ENCODE measurements at places on chromosomes 6 and 20. TPM values are rescaled to one million over a fixed set of nuclear protein-coding genes. Genes with fewer than 3 reads are reported as not detected.

DNA sequence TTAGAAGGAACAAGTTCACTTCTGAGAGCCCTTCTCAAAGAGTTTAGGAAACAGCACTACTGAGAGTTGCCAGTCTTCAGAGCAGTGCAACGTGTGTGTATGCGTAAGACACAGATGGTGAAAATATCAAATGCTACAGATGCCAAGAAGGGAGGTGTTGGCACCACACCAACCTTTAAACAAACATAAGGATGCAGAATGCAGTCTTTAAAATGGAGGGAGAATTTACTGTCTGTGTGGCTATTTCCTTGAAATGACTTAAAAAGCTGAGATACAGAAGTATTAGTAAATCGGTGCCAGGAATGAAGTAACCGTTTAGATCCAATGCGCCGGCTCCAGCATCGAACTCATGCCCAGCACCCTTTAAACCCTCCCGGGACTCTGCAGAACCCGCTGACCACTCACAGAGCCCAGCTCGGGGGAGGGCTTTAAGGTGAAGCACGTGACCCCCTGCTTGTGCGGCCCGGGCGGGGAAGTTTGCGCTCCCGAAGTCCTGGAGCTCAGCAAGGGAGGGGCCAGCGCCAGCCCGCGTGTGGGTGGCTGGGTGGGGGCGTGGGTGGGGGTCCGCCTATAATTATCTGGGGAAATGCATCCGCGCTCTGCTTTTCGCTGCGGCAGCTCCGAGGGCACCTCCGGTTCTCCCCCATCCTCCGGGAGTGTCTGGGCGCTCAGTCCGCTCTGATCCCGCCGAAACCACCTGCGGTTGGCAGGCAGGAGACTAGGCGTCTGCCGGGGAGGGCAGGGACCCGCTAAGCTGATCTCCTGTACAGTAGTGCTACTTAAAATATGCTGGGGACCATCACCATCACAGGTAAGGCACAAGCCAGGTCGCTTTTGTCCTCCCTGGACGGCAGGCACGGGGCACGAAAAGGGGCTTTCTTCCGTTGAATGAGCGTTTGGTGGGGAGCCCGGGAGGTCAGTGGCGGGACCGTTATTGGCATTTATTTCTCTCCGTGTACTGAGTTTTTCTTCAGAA lies 66.0 kb downstream of the ZBTB2 start:
- peak; percentile 49 for DNase-seq

- no peak for DNase-seq
Measured at GRCh38 chr20:57364451-57364850, 13.4 kb downstream of the RAE1 start.

- DNase-seq, result no peak
Measured at GRCh38 chr6:42226161-42226611, 8.5 kb upstream of the MRPS10 start.

DNA sequence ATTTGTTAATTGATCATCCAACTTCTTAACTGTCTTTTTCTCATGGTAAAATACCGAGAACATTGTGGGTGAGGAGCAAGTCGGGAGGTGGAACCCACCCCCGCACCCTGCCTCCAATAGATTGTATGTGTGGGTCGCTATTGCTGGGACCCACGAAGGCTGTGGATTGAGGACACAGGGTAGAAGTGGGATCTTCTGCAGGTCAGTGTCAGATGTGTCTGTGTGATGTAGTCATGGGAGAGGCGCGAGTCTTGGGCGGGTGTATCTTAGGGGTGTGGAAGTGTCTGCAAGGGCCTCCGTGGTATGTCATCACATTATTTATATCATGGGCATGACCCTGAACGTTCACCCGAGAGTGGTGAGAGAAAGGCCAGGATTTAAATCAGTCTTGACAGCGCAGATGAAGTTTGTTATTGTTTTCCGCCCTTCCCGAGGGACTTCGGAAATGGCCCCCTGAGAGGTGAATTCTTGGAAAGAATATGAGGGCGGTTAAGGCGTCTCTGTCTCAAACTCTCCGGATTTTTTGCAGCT lies 472 bp upstream of the PAQR8 start:
- DNase-seq, result peak; percentile 54

DNA sequence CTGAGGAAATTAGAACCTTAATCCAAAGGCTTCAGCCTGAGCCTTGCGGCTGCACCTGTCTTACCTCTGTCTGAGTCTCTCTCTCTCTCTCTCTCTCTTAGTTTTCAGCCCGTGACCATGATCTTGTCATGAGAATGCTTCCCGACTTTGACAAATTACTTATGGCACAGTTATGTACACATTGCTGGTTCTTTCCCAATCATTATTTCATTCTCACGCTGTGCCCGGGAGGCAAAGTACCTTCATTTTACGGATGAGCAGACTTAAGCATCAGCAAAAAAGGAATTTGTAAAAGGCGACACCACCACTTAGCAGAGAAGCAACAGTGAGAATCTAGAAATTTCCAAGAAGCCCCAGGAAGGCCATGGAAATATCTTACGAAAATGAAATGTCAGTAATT lies 54.6 kb downstream of the GMPR start:
- no peak for DNase-seq

- no peak for DNase-seq
Measured at GRCh38 chr6:104548297-104548696, 311.4 kb downstream of the HACE1 start.

DNA sequence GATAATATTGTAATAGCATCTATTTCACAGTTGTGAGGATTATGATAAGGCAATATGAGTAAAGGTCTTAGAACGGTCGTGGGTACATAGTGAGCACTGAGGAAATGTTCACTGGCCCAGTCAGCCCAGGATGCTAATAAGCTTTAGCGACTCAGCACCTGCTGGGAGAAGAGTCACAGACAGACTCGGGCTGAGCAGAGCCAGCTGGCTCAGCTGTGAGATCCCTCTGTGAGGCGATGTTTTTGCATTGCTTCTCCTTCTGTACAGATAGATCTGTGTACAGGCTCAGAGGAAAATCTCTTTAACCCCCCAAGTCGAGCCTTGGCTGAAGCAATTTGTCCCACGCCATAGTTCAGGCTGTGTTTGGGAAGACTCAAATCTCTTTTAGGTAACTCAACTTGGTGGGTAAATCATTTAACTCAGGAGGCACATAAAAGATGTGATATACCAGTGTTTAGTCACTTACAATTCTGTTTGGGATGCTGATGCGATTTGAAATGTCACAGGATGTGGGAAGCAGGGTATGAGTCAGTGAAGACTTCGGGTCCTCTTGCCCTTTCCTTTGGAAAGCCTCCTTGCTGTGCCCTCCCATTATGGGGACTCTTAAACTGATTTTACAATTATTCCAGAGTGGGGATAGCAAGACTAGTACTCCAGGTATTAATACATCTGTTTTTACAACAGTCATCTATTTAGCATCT lies 53.1 kb downstream of the PHACTR1 start:
- DNase-seq, result no peak

GRCh38 chr6:157023958-157024357 lies 246.8 kb downstream of the ARID1B start:
- DNase-seq, result no peak

GRCh38 chr6:47655719-47656595 lies 42.4 kb upstream of the ADGRF4 start:
- peak; percentile 68 for DNase-seq

GRCh38 chr6:136486357-136486756 lies 63.9 kb downstream of the MAP7 start:
- no peak for DNase-seq

- DNase-seq, result peak; percentile 64
Measured at GRCh38 chr20:51258582-51259165, 235.8 kb upstream of the KCNG1 start.

DNA sequence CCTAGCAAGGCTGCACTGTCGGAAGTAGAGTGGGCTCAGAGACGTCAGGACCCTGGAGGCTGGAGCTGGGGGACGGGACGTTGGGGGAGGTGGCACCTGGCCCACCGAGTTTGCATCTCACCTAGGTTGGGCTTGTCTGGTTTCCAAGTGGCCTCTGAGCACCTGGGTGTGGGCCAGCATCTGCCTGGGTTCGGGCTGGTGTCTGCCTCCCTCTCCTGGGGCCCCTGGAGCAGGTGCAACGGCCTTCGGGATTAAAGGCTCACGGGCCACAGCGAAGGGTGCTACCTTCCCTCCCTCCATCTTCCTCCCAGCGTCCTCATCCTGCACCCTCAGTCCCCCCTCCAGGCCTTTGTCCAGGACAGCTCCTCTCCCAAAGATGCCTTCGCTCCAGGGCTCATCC lies 6.0 kb downstream of the HRH3 start:
- no peak for DNase-seq

GRCh38 chr6:140101367-140101766 lies 726.9 kb upstream of the CITED2 start:
- DNase-seq, result no peak

DNA sequence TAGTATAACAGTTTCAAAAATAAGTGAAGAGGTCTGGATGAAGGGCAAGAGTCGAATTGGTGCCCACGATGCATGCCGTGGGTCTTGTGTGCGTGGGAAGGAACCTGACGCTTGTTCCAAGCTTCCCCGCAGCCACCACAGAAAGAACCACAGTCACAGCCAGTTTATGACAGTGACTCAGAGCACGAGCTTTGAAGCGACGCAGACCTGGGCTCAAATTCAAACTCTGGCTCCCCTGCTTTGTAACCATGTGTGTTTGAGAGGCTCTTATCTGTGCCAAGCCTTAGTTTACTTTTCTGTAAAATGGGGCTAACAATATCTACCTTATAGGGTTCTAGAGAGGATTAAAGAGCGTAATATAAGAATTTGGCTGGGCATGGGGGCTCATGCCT lies 65.5 kb downstream of the SYNJ2 start:
- DNase-seq, result no peak

- no peak for DNase-seq
Measured at GRCh38 chr20:58851221-58851968, 693 bp upstream of the GNAS-AS1 start.

DNA sequence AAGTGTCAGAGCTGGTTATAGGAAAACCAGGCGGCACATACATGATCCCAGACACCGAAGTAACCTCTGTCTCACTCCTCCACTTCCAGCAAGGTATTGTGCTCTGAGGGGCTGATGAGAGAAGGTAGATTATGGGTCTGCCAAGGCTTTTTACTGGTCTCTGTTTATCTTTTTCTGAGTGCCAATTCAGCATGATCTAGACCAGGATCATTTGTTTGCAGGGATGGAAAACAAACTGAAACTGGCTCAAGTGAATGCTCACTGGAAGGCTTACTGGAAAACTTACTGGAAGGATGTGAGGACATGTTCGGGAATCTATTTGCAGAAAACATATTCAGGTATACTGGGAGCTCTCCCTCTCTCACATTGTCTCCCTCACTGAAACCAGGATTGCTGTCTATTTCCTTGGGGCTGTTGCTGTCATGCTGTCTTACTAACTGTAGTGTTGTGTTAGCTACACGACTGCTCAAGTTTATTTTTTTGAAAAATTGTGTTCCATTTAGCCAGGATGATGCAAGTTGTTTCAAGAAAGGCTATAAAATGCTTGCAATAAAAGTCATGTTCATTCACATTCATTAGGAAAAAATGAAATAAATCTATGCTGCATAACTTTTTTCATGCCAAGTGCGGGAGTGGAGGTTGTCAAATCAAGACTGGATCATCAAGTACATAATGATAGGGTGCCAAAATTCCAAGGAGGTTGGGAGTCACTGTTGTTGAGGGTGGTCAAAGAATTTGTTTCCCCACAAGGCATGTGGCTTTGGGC lies 37.0 kb downstream of the KLHL31 start:
- DNase-seq, result peak; percentile 57

GRCh38 chr6:132936646-132937045 lies 122.3 kb downstream of the RPS12 start:
- no peak for DNase-seq

- no peak for DNase-seq
Measured at GRCh38 chr6:105797983-105798453, 288.1 kb upstream of the PRDM1 start.

GRCh38 chr6:53741034-53741823 lies 53.6 kb upstream of the LRRC1 start:
- DNase-seq, result no peak

The TREM2 gene
- total RNA-seq, result 9.4 TPM

The CFAP206 gene
- 1.3 TPM for total RNA-seq

The CLIC5 gene
- 8.0 TPM for total RNA-seq

The CD40 gene
- total RNA-seq, result 29.0 TPM

The KIF13A gene
- 57.7 TPM for total RNA-seq

The TDP2 gene
- 54.4 TPM for total RNA-seq

The EFCAB8 gene
- 1.0 TPM for total RNA-seq

The CUL9 gene
- 71.7 TPM for total RNA-seq

The MEP1A gene
- not detected for total RNA-seq

The TFAP2D gene
- not detected for total RNA-seq
